ENCODE measurements at places on chromosomes 13 and 19. TPM values are rescaled to one million over a fixed set of nuclear protein-coding genes. Genes with fewer than 3 reads are reported as not detected.

C5AR2 gene
- 0.32 TPM for total RNA-seq

GPR183 gene
- total RNA-seq, result 0.97 TPM

TSSK6 gene
- total RNA-seq, result 1.3 TPM

LRG1 gene
- total RNA-seq, result not detected

LRFN3 gene
- 5.8 TPM for total RNA-seq

MEF2B gene
- not detected for total RNA-seq

PDX1 gene
- total RNA-seq, result not detected

SIAH3 gene
- not detected for total RNA-seq

C1QTNF9 gene
- not detected for total RNA-seq

PTPRS gene
- 322 TPM for total RNA-seq

DAND5 gene
- 0.65 TPM for total RNA-seq

CXCL17 gene
- not detected for total RNA-seq

CEACAM7 gene
- total RNA-seq, result not detected

CRX gene
- total RNA-seq, result not detected

CELF5 gene
- total RNA-seq, result not detected

TLE2 gene
- total RNA-seq, result 3.4 TPM

CGB5 gene
- 0.16 TPM for total RNA-seq

S1PR4 gene
- not detected for total RNA-seq
